ENCODE measurements at places on chromosomes 1 and 21.

DNA sequence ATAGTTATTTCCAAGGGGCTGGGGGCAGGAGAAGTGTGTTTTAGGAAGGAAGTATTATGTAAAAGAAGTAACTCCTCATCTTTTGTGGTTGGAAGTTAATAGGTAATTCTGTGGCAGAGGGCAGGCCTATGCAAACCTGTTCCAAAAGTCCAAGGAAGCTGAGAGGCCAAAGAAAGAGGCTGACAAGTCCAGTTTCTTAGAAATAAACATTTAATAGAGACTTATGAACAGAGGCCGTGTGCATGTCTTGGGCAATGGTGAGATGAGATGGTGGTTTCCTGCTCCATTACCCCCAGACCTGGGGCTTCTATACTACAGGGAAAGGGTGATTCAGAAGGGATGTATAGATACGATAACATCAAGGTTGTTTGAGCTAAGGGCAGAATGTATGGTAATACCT lies 7.6 kb upstream of the CA14 start:
- DNase-seq, result no peak

- DNase-seq, result no peak
These were observed at the start of gene WLS for GRCh38 chr1:68232289-68233148. TSS of gene WLS (minus strand) at chr1:68232523. CDS start at chr1:68232299, 224 bp downstream.

DNA sequence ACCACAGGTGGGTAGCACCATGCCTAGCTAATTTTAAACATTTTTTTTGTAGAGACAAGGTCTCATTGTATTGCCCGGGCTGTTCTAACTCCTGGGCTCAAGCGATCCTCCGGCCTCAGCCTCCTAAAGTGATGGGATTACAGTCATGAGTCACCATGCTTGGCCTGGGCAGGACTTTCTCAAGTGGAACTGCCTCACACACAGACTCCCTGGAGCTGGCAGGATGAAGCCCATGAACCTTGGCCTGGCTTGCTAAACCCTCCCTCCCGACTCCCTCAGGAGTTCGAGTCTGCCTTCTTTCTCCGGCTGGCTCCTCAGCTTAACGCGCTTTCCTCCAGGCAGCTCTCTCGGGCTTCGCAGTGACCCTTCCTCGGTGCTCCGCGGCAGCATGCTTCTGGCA lies 7.7 kb upstream of the ECE1 start:
- no peak for DNase-seq

DNA sequence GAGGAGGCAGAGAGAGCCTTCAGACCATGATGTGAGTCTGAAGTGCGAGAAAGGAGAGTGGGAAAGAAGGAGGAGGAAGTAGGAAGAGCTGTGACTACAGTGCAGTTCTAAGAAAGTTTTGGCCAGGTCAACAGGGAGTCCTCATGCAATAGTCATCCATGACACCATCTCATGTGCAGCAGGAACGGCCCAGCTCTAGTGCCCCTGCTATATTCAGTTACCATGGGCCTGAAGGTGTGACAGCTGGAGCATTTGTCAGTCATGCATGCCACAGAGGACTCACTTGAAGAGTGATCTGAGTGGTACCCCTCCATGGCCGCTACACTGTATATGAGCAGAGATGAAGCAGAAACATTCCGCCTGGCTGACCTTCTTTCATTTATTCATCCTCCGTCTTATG lies 77.9 kb downstream of the OMA1 start:
- DNase-seq, result no peak

- no peak for DNase-seq
These were observed 183.6 kb upstream of the RUNX1 start for GRCh38 chr21:35232545-35233176.

GRCh38 chr1:33943978-33944377 lies 80.1 kb downstream of the HMGB4 start:
- no peak for DNase-seq

GRCh38 chr21:45262616-45263015 lies 25.1 kb downstream of the POFUT2 start:
- no peak for DNase-seq

DNA sequence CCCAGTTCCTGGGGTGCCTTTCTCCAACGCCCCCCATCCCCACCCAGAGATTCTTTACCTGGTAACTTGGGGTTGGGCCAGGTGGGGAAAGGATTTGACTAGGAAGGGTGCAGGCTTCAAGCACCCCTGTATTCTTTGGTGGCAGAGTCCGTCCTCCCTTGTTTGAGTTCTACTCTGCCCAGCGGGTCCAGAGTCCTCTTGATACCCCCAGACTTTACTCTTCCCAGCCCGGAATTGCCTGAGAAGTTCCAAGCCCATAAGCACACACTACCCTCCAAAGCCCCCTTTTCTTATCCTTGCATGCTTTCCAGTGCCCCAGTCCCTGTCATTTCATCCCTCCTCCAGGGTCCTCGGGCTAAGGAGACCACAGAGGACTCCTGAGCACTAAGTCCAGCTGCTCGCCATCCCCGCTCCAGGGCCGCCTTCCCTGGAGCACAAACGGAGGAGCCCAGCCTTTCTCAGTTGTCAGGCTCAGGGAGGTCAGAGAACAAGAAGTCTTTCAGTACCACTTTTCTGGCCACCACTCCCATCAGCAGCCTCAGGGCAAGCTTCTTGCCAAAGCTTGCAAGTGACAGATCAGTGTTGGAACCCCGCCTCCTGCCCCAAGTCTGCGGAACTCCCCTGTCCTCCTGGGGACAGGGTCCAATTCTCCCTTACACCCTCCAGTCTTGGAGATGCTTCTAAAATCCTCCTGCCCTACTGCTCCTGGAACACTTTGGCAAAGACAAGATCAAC lies 12.2 kb downstream of the SLC45A3 start:
- no peak for DNase-seq

- no peak for DNase-seq
These were observed 6.9 kb downstream of the ADGRB2 start for GRCh38 chr1:31757204-31757679.
